ENCODE measurements at places on chromosomes 16 and 17. TPM values are rescaled to one million over a fixed set of nuclear protein-coding genes. Genes with fewer than 3 reads are reported as not detected.

GRCh38 chr17:10474536-10474935 lies 5.2 kb upstream of the MYH4 start:
- no peak for DNase-seq

GRCh38 chr17:45020354-45021138 lies 30.9 kb downstream of the DCAKD start:
- no peak for DNase-seq

DNA sequence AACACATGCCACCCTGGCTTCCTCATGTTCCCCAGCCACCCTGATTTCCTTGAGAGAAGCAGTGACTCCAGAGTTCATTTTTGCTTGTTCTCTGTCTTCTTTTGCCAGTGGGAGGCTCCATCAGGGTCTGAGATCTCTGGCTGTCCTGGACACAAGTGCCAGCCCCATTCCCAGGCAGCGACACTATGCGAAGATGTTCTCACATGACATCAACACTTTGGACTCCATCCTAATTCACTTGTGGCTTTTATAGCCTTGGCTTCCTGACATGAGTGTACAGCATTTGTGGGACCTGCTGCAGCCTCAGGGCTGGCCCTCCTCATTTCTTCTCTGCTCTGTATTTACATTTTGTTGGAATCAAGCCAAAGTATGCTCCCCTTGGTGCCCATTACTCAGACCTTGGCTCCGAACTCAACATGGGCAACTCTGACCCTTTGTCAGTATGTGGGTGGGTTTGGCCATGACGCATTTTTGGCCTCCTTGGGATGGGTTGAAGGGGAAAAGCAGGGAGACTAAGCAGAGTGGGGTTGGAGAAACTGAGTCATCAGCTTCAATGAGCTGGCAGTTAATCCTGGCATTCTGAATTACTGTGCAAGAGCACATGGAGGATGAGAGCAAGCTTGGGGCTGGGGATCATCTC lies 119.0 kb upstream of the EEF2KMT start:
- DNase-seq, result no peak

- DNase-seq, result no peak
These were observed at the start of gene KRTAP3-3 for GRCh38 chr17:40993839-40994238. Gene KRTAP3-3, minus strand, starts transcription at chr17:40994164. Its CDS starts 67 bp downstream, at chr17:40994097.

Gene TBC1D3I
- not detected for total RNA-seq

Gene PPY
- not detected for total RNA-seq

Gene SLFN12
- total RNA-seq, result 3.6 TPM

Gene TEKT5
- total RNA-seq, result not detected
